T-helper 1 cell treated with Interleukin-12 subunit alpha and Interleukin-12 subunit beta and Interleukin-4 antibody, amounts not matched to agents 30 ng/mL and 1 ng/mL, for 36 hours (primary cell): ENCODE measurements at places on chromosomes 7 and 10. TPM values are rescaled to one million over a fixed set of nuclear protein-coding genes. Genes with fewer than 3 reads are reported as not detected.

The SRRM3 gene
- 0.29 TPM in 1 of 2 replicates, not detected in the other for total RNA-seq

The TLX1 gene
- total RNA-seq = not detected in 2 replicates

The CD36 gene
- not detected in 2 replicates for total RNA-seq

The SLC16A9 gene
- 2.4 and 2.9 TPM in 2 replicates for total RNA-seq

The PALD1 gene
- 0.07 and 0.10 TPM in 2 replicates for total RNA-seq

The PRKCQ gene
- 68.8 and 71.5 TPM in 2 replicates for total RNA-seq

The ZNF394 gene
- total RNA-seq = 60.1 and 61.7 TPM in 2 replicates

The CADPS2 gene
- total RNA-seq = not detected in 2 replicates

The FGFR2 gene
- total RNA-seq = not detected in 2 replicates

The UNC5B gene
- total RNA-seq = 0.02 TPM in 1 of 2 replicates, not detected in the other

The WNT8B gene
- total RNA-seq = 0.20 TPM in 1 of 2 replicates, not detected in the other

The ZNF503 gene
- 0.05 TPM in 1 of 2 replicates, not detected in the other for total RNA-seq

The AKR1C1 gene
- total RNA-seq = 1.3 and 1.4 TPM in 2 replicates

The TCAF2 gene
- total RNA-seq = 28.7 and 31.2 TPM in 2 replicates

The UNCX gene
- total RNA-seq = not detected in 2 replicates

The IL6 gene
- 1.2 and 1.7 TPM in 2 replicates for total RNA-seq

The THSD7A gene
- total RNA-seq = not detected in 2 replicates

The CPSF4 gene
- total RNA-seq = 68.0 and 70.2 TPM in 2 replicates

The OR2A42 gene
- total RNA-seq = 0.05 and 0.07 TPM in 2 replicates

The SLC26A4 gene
- 17.4 and 17.8 TPM in 2 replicates for total RNA-seq

The LUC7L2 gene
- 118 and 130 TPM in 2 replicates for total RNA-seq
